ENCODE measurements at places on chromosomes 5 and 9. TPM values are rescaled to one million over a fixed set of nuclear protein-coding genes. Genes with fewer than 3 reads are reported as not detected.
A peak's percentile ranks its signal among the peaks of the same experiment; 100 is the strongest.

GRCh38 chr5:122150215-122150614 lies 20.9 kb downstream of the ZNF474 start:
- no peak overlapping the region for H3K4me3 ChIP-seq
- no peaks in the 10 kb centered on the region for H3K36me3 ChIP-seq
- H3K27me3 ChIP-seq = no peaks in the 10 kb centered on the region
- no peak for DNase-seq
- H3K4me1 ChIP-seq = no peaks in the 10 kb centered on the region

- peaks cover 2% of the 10 kb centered on the region for H3K27me3 ChIP-seq
- no peaks in the 10 kb centered on the region for H3K4me1 ChIP-seq
- no peak overlapping the region for H3K4me3 ChIP-seq
- DNase-seq = no peak
- H3K36me3 ChIP-seq = no peaks in the 10 kb centered on the region
Observed at GRCh38 chr5:179254638-179255271, 90.5 kb downstream of the ADAMTS2 start.

- no peak overlapping the region for H3K27ac ChIP-seq
- no peaks in the 10 kb centered on the region for H3K36me3 ChIP-seq
- DNase-seq = peak; percentile 58
- H3K4me1 ChIP-seq = no peaks in the 10 kb centered on the region
Observed at GRCh38 chr5:170183816-170184687, 48.7 kb upstream of the C5orf58 start.

DNA sequence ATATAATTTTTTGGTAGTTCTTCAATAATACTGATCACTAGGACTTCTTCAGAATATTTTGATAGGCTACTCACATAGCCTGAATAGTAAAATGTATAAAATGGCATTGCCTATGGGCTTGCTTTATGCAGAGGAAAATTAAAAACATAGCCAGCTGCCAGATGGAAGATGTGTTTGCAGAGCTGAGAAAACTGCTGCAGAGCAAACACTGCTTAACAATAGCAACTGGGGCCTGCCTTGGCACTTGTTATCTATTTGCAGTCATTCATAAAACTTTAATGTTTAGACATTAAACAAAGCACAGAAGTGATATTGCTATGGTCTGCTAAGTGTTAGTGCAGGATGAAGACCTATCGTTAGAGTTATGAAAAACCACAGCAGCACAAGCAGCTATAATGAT lies 151.5 kb upstream of the SMC2 start:
- H3K4me1 ChIP-seq = no peaks in the 10 kb centered on the region
- no peak overlapping the region for H3K4me3 ChIP-seq

GRCh38 chr5:66739951-66740350 lies 143.8 kb downstream of the MAST4 start:
- DNase-seq = no peak
- no peaks in the 10 kb centered on the region for H3K36me3 ChIP-seq
- peaks cover 2% of the 10 kb centered on the region for H3K27me3 ChIP-seq
- H3K27ac ChIP-seq = no peak overlapping the region
- no peak overlapping the region for H3K4me3 ChIP-seq

ST8SIA4 gene
- total RNA-seq = 36.1 TPM

PHF24 gene
- not detected for total RNA-seq

PTGS1 gene
- not detected for total RNA-seq

ZNF658 gene
- 4.3 TPM for total RNA-seq

Data from activated CD4-positive, alpha-beta T cell treated with anti-CD3 and anti-CD28 coated beads, Interleukin-2, amount 10 ng/mL, durations not matched to agents 7 days and 5 days (primary cell).